Mammary epithelial cell (primary cell): ENCODE measurements at places on chromosomes 16 and 17. TPM values are rescaled to one million over a fixed set of nuclear protein-coding genes. Genes with fewer than 3 reads are reported as not detected.

Gene EVI2B
- total RNA-seq: 0.67 and 2.0 TPM in 2 replicates

Gene SLC5A10
- total RNA-seq: not detected

Gene PNMT
- not detected for total RNA-seq

Gene TBC1D26
- total RNA-seq: not detected in 2 replicates

Gene C1QTNF8
- total RNA-seq: not detected

Gene P2RX1
- not detected for total RNA-seq

Gene CRYBA1
- total RNA-seq: not detected in 2 replicates

DNA sequence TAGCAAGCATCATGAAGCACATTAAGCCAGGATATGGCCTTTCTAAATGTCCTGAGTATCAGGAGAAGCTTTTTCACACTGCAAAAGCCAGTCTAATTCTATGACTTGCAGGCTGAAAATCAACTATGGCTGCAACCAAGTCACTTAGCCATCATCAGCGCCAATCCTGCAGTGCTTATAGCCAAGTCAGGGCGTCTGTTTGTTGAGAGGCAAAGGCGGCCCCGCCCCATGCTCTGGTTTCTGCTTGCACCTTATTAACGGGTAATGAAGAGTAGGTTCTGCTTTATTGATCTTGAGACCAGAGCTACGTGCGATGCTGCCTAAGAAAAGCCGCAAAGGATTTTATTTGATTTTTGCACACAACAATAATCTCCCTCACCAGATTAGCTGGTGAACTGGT lies 88.4 kb downstream of the CDH13 start:
- DNase-seq: no peak

DNA sequence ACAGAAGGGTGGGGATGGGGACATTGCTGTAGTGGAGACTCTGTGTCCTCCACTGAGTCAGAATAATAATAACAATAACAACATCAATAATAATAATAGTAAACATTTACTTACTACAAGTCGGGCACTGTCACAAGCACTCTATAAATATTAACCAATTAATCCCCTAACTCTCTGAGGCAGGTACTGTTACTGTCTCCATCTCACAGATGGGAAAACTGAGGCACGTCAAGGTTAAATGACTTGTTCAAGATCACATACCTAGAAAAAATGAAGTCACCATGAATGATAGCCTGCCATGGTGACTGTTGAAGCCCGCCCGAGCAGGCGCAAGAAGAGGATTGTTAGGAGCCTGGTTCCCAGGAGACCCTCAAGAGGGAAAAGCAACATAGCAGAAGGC lies 10.2 kb downstream of the PRR29 start:
- DNase-seq: no peak

Gene TSPAN10
- 1.7 TPM for total RNA-seq

DNA sequence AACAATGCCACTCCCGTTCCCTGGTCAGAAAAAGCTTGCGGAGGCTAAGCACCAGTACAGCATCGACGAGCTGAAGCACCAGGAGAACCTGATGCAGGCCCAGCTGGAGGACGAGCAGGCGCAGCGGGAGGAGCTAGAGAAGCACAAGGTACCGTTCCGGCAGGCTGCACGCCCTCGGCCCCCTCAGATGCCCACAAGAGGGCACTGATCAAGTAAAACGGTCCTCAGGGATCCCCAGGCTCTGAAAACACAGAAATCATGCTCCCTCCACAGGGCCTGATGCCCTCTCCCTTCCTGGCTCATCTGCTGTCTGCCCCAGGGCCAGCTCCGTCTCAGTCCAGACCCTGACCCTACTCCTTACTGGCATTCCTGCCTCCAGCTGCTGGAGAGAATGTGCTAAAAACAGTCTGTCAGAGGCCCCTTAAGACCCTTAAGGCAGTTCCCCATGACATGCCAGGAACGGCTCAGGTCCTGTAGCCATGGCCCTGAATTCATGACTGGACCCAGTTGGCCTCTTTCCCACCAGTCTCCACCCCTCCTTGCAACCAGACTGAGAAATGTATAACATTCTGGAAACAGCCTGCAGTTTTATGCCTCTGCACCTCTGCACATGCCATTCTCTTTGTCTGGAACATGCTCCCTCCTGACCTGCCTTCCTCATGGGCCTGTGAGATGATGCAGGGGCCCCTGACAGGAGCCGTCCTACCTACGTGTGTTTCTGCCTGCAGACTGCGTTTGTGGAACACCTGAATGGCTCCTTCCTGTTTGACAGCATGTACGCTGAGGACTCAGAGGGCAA lies 21.8 kb downstream of the DRC3 start:
- DNase-seq: no peak

GRCh38 chr17:82188001-82188961 lies 24.4 kb downstream of the CCDC57 start:
- no peak for DNase-seq

GRCh38 chr17:1627182-1627981 lies 1.3 kb downstream of the SLC43A2 start:
- DNase-seq: no peak

Gene IGFALS
- total RNA-seq: not detected in 2 replicates

GRCh38 chr17:73987845-73988509 lies 215.5 kb upstream of the RPL38 start:
- no peak for DNase-seq

DNA sequence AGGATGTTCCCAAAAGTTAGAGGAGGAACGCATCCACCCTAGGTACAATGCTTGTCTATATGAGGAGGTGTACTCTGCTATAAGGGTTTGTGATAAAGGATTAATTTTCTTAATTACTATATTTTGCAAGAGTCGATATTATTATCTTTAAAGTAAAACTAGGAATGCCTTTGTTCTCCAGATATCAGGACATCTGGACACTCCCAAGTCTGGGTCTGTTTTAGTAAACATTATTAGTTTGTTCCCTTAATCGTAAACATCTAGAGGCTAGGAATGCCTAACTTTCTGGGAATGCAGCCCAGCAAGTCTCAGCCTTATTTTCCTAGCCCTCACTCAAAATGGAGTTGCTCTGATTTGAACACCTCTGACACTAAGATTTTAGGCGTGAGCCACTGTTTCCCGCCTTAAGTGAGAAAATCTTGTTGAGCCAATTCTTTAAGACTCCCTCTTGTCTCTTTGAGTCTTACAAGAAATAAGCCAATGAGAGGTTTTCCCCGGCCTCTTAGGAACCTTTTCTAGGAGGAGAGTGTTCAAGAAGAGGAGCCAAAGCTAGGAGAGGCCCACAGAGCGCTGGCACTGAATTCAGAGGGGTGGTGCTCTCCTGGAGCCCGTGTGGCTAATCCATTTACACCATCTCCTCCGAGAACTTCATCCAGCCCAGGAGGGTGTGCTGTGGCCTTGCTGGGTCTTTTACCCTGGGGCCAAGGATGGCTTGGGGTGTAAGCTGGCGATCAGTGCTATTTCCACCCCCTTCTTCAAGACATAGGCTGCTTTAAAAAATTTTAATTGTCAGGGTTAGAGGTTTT lies 40.9 kb downstream of the SMARCE1 start:
- no peak for DNase-seq

- DNase-seq: no peak
These were observed 23.9 kb downstream of the CBFA2T3 start for GRCh38 chr16:88953003-88953690.

Gene GRIN2A
- 0.19 TPM in 1 of 2 replicates, not detected in the other for total RNA-seq

- no peak for DNase-seq
These were observed 33.3 kb upstream of the SMPD3 start for GRCh38 chr16:68481636-68482035.

Gene TSEN54
- 19.6 and 23.1 TPM in 2 replicates for total RNA-seq

DNA sequence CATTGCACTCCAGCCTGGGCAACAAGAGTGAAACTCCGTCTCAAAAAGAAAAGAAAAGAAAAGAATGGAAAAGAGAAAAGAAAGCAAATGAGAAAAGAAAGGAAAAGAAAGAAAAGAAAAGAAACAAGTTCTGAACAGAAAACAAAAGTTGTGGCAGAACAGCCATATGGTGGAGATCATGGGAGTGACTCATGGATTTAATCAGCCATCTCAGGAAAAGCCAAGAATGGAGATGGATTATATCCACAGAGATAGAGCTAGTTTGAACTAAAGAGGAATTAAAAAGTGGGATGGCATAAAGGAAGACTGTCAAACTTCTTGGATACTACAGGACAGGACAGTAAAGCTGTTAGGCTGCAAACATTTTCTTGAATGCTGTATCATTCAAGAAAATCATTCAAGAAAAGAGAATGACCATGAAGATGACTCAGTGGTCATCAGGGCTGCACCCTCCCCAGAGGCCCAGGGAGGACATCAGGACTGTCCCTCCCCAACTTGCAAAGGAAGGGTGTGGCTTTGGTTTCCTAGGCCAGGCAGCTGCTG lies 120.6 kb downstream of the USP22 start:
- peak; percentile 37 for DNase-seq

Gene CDH3
- 995 TPM for total RNA-seq

DNA sequence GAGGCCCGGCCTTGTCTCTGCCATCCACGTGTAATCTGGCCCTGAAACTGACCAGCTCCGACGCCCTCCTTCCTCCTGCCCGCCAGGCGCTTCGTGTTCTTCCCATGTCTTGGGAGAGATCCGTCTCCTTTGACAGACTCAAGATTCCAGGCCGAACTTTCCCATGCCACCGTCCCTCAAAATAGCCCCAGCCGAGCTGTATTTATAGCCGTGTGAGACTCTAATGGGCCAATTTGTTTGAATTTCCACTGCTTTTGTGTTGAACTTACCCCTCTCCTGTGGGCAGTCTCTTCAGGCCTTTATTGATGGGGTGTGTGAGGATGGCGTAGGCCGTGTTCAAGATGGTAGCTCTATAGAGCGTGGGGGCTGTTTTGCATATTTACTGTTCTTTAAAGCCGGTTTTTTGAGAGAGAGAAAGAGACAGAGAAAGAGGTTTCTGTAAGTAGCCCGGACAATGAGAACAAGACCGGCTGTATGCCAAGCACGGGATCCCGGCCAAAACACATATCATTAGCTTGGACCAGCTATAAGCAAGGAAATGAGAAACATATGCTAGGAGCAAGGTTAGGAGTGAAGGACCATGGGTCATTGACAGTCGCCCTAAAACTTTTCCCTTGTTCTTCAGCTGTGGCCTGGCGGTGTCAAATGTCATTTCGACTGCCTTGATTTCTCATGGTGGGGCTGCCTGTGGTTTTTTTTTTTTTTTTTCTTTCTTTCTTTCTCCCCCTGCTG lies 124.5 kb upstream of the ZFHX3 start:
- peak; percentile 42 for DNase-seq
